Breast epithelium (tissue), 4 donors: ENCODE measurements at places on chromosomes 2 and 18. TPM values are rescaled to one million over a fixed set of nuclear protein-coding genes. Genes with fewer than 3 reads are reported as not detected.

GRCh38 chr2:103166456-103167324, 404.9 kb downstream of the TMEM182 start:
- no peak for DNase-seq

The RUFY4 gene
- not detected for total RNA-seq

DNA sequence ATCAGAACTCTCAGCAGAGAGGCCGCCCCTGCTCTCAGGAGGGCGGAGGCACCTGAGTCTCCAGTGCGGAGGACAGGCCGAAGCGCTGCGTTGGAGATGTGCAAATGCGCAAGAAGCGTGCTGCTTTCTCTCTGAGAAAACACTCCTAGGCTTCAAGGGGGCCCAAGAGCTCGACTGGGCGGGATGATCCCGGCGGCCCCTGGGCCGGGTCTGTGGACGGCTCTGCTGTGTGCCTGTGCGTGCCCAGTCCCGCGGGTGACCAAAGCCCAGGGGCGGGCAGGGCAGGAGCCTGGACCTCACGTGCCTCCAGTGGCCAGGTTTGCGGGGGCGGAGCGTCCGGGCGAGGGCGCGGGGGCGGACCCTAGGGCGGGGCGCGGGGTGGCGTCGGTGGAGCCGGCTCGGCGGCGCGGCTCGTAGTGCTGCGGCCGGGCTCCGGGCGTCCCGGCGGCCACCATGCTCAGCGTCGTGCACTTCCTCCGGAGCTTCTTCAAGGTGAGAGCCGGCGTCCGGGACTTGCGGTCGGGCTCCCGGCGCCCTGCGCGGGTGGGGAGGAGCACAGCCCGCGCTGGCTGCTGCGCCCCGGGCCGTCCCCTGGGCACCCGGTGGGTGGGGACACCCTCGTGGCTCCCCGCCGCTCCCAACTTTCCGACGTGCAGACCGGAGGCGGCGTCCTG, at the start of gene ARHGEF4:
Gene ARHGEF4 (plus strand): TSS at position 414 of the 674 bp plus-strand sequence. CDS start 40 bp downstream, at position 454.
- DNase-seq, result no peak

The ITGB6 gene
- total RNA-seq, result 46.1 TPM

GRCh38 chr18:65372904-65373303, 377.9 kb upstream of the CDH7 start:
- DNase-seq, result no peak

- DNase-seq, result no peak
Measured at GRCh38 chr2:101199251-101199791, 48.1 kb upstream of the TBC1D8 start.

- DNase-seq, result no peak
Measured at GRCh38 chr2:197675711-197676188, 363 bp upstream of the RFTN2 start.
